ENCODE measurements at places on chromosomes 3 and 15.

DNA sequence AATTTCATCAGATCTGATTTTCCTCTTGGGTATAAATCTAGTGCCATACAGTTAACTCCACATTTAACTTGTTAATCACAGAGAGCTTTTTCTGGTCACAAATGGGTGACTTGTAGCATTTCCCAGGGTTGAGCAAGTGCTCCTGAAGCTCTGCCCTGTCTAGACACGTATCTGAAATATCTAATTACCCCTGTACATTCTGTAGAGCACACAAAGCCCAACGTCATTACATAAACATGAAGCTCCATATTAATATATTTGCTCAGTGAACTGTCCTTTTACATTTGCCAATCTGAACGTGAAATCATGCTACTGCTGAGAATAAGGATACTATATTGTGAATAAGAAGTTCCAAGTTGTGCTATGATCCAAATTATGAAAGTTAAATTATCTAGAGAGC is 49.0 kb downstream of the THBS1 start:
- DNase-seq: no peak

DNA sequence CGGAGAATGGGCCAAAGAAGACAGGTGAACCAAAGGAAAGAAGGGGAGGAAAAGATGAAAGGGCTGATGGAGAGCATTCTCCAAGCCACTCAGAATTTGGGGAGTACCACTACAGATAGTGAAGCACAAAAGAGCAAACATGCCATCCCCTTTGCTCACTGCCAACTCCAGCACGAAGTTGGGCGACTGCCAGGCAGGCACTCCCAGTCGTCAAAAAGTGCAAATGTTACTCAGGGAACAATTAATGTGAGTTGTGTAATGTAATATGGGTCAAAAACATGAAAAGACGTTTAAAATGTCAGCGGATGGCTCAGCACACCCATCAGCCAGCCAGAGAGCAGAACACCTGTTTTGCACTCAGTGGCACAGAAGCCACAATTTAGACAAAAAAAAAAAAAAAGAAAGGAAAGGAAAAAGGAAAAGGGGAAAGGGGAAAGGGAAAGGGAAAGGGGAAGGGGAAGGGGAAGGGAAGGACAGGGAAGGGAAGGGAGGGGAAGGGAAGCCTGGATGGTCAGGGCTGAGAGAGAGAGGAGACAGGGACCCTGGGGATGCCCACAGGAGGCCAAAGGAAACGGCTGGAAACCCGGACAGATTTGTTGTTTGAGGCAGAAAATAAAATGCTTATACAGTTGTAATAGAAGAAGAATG is 82.7 kb downstream of the COL8A1 start:
- DNase-seq: no peak

GRCh38 chr15:58748040-58748851 is 1.3 kb downstream of the ADAM10 start:
- no peak for DNase-seq

DNA sequence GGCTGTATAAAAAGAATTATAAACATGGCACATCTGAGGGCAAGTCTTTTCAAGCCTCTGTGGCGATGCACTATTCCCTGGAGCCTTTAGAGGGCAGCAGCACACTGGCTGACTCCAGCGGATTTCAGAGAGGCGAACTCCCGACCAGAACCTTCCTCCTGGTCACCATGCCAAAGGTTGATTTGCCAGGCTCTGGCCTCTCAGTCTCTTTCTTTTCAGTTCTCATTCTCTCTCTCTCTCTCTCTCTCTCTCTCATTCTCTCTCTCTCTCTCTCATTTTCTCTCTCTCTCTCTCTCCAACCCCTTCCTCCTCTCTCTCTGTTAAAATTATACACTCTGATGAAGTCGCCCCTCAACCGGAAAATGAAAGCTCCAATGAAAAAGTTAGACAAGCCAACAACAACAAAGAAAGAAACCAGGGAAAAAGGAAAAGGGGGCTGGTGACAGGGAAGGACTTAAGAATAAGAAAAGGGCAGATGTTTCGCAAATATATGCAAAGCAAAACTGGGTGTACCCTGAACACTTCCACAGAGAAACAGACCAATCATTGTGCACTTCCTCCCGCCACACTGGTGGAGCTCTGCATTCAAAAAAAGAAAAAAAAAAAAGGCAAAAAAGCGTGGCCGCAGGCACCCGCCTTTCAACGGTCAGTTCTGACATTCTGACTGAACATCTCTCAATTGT is 90.2 kb downstream of the TIGIT start:
- peak; percentile 41 for DNase-seq

DNA sequence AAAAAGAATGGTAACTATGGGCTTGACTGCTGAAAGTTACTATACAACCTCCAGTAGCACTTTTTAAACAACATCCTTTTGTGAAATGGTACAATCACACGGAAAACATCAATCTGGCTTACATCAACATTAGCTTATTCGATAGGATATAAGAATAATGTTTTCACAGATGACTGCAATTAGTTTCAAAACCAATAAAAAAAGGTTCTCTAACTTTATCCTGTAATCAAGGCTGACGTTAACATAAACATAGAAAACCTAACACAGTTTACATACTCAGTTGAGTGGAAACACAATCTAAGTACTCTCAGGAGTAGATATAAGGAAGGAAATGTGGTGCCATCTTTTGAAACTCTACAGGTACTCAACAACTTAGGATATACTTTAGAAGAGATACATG is 102.2 kb downstream of the DLG1 start:
- DNase-seq: no peak

DNA sequence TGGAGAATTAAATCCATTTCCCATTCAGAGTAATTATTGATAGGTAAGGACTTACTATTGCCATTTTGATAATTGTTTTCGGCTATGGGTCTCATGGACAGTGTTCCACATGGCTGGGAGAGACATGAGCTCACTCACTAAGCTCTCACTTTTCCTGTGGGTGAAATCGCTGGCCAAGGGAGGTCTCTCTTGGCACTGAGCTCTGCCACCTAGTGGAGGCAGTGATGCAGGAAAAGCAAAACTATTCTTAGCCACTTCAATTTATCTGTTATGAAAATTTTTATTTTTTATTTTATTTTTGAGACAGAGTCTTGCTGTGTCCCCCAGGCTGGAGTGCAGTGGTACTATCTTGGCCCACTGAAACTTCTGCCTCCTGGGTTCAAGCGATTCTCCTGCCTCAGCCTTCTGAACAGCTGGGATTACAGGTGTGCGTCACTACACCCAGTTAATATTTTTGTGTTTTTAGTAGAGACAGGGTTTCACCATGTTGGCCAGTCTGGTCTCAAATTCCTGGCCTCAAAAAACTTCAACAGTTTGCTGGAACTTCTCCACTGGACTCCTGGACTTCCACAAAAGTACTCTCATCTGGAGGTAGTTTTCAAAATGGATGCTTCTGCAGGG is 4.7 kb upstream of the RNF13 start:
- DNase-seq: no peak

DNA sequence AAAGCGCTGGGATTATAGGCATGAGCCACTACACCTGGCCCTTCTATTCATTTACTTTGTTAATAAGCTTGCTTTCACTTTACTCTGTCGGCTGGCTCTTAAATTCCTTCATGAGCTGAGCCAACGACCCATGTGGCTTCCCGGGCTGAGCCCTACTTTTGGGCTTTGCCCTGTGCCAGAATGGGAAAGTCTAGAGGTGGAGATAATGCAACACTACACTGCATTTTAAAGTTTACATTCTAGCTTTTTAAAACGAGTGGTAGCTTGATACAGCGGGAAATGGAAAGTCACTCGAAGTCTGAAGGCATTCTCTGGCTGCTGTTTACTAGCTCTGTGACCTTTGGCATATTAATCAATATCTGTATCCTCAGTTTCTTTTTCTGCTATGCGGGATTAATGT is 49.0 kb upstream of the ZNF280D start:
- DNase-seq: no peak

GRCh38 chr3:50599716-50600118 is 11.9 kb downstream of the CISH start:
- no peak for DNase-seq

GRCh38 chr3:18027161-18027939 is 284.9 kb upstream of the TBC1D5 start:
- no peak for DNase-seq

- DNase-seq: no peak
Measured at GRCh38 chr15:80694611-80695098, 455 bp upstream of the ABHD17C start.

DNA sequence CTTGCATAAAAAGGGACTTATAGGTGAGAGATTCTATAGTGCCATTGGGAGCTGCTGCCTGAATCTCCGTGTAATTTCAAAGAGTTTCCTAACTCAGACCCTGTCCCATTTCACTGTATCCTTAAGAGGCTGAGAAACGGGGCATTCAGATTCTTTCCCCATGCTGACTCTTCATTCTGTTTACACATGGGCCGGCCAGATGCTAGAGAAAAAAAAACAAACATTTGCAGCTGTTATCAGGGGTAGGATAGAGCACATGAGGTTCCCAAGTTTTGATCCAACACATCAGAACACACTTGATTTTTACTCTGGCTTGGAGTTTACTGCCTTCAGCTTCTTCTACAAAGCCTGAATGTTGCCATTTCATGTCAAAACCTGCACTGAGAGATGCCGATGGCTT is 215.9 kb upstream of the TPRG1 start:
- DNase-seq: no peak

DNA sequence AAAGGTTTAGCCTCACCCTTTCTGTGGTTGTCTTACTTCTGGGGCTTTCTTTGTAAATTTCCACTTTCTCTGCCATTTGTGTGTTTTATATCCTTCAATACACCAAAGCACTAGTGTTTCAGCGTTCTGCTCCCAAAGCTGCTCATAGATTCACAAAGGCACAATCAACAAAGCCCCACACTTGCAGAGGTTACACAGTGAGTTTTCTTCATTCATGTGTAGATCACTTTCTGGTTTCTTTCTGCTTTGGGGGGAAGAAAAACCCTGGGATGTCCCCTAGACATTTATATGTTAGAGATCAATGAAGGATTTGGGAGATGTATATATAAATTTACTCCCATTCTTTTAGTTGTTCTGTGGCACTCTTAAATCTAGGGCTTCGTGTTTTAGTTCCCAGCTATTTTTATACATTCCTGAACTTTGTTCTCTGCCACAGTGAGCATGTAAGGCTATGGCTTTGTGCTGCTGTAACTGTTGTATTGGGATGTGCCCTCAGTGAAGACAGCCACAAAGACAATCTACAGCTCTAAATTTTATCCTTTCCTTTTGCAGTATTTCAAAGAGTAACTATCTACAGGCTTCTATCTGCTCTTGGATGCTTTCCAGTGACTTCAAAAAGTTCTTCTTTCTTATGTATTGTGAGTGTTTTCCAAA is 636.5 kb downstream of the ZBBX start:
- DNase-seq: no peak

- DNase-seq: no peak
Measured at GRCh38 chr3:16338999-16339398, 74.0 kb downstream of the OXNAD1 start.

DNA sequence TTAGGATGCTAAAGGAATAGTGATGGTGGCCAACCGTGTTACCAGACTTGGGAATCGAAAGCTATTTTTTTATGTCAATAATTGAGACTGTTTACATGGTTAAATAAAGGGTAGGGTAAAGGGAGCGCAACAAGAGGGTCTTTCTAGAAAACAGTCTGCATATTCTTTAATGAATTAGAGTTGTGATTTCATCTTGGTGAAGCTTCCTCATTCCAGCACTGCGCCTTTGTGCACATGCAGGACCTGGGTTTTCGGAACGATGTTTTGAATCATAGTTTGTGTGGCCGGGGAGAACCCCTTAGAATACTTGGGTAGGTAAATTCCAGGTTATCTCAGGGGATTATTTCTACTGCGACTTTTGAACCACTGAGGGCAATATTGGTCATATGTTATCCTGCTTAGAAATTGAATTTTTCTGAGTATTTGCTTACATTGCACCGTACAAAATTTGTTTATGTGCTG is 1.3 kb downstream of the PIK3CA start:
- no peak for DNase-seq

DNA sequence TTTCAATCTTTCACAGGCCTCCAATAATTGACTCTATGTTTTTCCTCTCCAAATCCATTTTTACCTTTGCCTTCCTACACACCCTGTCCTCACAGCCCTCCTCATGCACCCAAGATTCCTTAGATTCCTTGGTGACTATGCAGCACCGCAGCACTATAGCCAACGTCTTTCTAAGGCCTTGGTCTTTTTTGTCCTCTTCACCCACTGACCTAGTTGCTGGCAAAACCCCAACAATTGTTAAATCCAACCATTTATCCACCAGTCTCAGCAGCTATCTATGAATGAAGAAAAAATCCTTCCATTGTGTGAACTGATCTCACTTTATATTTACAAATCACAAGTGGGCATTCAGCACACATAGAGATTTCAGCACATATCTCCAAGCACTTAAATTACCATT is 203.9 kb downstream of the VGLL3 start:
- DNase-seq: no peak

Measured in central memory CD8-positive, alpha-beta T cell (primary cell).